Activated CD8-positive, alpha-beta memory T cell treated with anti-CD3 and anti-CD28 coated beads for 24 hours (primary cell): ENCODE measurements at places on chromosomes 7 and 10.

- DNase-seq: no peak
These were observed 87.1 kb upstream of the HDAC9 start for GRCh38 chr7:18408461-18408860.

- no peak for DNase-seq
These were observed 317.4 kb downstream of the PTPRN2 start for GRCh38 chr7:158270106-158270775.

DNA sequence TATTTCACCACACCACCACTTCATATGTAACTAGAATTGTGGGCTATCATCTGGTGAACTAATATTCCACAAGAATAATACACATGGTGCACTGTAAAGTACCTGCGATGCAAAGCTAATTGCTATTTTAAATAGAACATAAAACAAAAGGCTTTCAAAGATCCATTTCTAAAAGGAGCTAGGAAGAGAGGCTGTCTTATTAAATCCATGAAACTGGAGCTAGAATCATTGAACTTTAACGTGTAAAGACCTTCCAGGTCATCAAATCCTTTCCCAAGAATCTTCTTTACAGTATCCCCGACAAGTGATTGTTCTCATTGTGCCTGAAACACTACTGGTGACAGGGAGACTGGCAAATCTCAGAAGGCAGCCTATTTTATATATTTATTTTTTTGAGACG lies 224.9 kb downstream of the CHCHD3 start:
- DNase-seq: no peak

- peak; percentile 91 for DNase-seq
These were observed 28.7 kb upstream of the KMT2C start for GRCh38 chr7:152464312-152465118.

- DNase-seq: no peak
These were observed 6.9 kb downstream of the NOLC1 start for GRCh38 chr10:102159051-102159597.

- no peak for DNase-seq
These were observed 20.9 kb upstream of the LYZL1 start for GRCh38 chr10:29268011-29268410.

DNA sequence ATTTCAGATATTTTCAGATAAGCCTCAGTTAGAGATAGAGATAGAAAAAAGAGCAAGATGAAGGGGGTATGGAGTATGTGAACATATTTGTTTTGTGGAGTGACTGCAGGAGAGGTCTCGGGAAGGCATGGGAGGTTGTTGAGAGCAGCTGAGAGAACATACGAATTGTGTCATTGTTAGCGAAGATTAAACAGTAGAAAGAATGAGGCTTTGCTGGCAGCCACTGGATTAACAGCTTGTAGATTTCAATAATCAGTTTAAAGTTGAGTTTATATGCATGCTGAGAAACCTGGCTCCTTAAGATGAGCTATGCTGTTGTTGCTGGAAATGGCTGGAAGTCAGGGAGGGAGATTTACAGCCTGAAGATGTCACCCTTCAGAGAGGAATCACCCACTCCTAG lies 100.9 kb upstream of the SORCS3 start:
- no peak for DNase-seq

GRCh38 chr10:118635674-118636402 lies 40.4 kb upstream of the PRLHR start:
- DNase-seq: no peak

GRCh38 chr7:47627580-47628283 lies 45.8 kb upstream of the TNS3 start:
- no peak for DNase-seq

GRCh38 chr7:77579797-77580196 lies 42.7 kb downstream of the PTPN12 start:
- DNase-seq: no peak

GRCh38 chr7:2376351-2377154 lies 21.9 kb downstream of the EIF3B start:
- DNase-seq: no peak

- no peak for DNase-seq
These were observed 115.8 kb downstream of the MAGI2 start for GRCh38 chr7:79337717-79338116.

DNA sequence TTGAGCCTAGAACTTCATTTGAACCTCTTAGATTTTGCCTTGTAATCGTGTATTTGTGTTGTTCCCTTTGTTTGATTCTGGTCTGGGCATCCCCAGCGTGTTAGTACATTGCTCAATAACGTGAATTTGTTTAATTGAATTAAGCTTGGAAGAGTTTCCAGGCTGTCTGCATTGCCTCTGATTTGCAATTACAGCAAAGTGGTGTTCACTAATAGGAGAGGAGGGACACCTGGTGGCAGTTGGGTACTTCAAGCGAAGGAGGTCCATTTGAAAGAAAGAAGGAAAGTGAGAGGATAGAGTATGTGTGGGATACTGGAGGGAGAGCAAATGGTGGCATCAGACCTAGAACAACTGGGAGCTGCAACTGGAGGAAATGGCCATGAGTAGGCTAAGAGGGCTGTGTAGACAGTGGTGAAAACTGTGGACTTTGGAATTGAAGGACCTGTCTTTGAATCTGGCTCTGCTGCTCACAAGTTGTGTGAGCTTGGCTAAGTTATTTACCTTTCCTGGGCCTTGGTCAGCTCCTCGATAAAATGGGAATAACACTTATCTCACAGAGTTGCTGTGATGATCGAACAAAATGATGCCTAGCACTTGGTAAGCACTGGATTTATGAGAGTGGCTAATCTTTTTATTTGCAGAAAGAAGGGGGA lies 15.1 kb downstream of the LSMEM1 start:
- DNase-seq: no peak

DNA sequence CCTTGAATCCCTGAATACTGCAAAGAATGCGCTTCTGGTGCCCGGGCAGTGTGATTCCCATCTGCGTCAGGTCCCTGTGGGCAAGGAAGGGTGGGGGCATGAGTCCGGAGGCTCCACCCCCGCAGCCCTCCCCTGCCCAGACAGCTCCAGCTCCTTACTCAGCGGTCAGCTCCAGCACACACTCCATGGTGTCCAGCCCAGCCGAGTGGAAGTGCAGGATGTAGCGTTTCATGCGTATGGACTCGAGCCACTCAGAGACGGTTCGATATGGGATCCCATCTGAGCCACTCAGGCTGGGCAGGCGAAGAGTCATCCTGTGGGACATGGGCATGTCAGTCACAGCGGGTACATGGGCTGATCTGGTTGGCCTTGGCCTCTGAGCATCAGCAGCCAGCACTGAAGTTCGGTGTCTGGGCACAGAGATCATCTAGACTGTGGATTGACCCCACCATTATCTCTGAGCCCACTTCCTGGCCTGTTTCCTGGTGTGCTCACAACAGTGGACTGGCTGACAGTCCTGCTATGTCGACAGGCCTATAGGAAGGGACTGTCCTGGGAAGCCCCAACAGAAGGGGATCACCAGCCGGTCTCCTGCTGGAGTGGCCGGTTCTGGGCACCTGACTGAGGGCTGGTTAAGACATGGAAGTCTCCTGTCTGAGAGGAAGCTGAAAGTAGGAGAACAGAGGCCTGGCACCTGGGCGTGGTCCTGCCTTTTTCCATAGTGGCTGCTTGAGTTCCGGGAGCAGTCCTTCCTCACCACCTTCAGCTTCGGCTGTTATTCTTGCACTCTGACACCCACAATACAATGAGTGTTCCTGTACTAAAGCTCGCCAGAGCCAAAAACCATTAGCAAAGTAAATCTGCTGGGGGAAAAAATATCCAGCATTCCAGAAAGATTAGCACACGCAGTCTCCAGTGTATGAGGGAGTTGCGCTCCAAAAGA lies 10.6 kb downstream of the ZYX start:
- DNase-seq: no peak

- no peak for DNase-seq
These were observed 57.6 kb downstream of the ZNF727 start for GRCh38 chr7:64102656-64103400.

- no peak for DNase-seq
These were observed 62.7 kb downstream of the WAC start for GRCh38 chr10:28595613-28596012.

GRCh38 chr7:133265821-133266220 lies 12.9 kb downstream of the EXOC4 start:
- no peak for DNase-seq

DNA sequence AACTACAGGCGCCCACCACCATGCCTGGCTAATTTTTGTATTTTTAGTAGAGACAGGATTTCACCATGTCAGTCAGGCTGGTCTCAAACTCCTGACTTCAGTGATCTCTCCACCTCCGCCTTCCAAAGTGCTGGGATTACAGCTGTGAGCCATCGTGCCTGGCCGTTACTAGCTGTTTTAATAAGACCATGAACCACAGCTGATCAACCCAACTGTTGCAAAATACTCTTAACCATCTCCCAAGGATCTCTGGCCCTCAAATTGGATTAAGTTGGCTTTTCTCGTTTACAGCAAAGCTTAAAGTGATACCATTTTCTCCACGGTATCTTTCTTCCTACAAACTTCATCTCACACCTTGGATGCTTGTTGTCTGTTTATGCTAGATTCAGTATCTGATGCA lies 18.3 kb downstream of the ZFAND2A start:
- no peak for DNase-seq

GRCh38 chr7:17532861-17533404 lies 234.5 kb downstream of the AHR start:
- DNase-seq: no peak

DNA sequence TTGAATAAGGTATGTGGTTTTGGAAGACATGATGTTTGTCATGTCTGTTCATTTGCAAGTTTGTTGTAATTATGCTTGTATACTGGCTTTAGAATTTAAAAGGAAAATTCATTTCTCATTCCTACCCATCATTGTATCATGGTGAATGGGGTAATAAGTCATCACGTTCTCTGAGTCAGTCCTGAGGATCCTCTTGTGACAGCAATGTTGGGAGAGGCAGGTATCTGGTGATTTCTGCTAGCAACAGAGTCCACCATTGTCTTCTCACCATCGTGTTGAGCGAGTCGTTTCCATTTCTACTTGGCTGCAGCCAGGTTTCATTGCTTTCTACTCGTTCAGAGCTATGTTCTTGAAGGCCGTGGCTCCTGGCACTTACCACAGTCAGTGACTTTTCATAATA lies 16.3 kb downstream of the CUL1 start:
- no peak for DNase-seq

DNA sequence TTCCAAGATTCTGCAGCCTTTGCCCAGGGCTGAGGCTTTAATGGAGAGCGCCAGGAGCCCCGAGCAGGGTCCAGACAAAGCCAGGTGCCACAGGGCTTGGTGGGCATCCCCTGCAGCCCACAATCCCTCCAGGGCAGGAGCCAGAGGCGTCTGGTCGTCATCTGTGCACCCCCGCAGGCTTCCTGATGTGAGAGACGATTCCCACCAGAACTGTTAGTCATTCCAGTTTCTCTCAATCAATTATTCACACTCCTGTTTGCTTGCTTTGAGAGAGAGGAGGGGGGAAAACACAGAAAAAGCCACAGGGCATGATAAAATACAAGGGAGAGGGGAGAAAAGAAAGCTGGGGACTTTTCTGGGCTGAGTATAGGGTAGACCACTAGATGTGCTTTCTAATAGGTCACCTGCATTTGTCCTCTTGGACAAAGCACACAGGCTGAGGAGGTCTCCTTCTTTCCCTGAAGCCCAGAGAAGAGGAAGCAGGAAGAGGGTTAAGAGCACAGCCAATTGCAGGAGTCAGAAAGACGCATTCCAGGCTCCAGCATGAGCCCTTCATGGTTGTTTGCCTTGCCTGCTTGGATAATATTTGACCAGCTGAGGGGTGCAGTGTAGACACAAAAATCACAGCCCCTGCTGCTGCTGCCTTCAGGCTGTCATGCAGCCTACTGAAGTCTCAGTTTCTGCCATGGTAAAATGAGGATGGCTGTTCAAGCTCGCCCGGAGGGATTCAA lies 194.4 kb downstream of the PLXNA4 start:
- no peak for DNase-seq

DNA sequence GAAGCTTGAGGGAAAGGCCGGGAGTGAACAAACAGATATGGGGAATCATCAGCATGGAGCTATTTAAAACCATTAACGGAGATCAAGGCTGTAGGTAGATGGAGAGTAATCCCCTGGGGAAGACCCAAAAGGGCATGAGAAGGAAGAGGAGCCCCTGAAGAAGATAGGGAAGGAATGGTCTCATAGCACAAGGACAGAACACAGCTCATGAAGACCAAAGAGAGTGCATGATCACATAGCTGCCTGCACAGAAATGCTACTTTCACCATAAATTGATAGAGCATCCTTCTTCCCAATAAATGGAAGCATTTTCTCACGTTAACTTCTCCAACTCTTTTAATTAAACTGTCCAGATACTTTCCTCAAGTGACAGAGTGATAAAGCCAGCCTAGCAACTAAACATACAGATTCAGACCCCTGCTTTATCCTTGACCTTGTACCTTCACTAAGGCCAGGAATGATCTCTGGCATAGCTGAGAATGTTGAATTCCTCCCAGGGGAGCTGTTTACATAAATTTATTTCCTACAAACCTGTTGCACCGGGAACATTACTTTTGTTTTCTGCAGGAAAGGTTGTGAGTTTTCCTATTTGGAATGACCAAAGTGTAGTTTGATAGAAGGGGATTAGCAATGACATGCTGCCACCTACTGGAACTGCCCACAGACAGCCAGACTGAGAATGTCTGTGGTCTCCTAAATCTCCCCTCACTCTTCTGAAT lies 110.8 kb upstream of the LRGUK start:
- no peak for DNase-seq

- no peak for DNase-seq
These were observed 189.5 kb downstream of the DIP2C start for GRCh38 chr10:499991-500390.
